ENCODE measurements at places on chromosomes 1 and 21.

- DNase-seq, result no peak
Observed at GRCh38 chr1:218123968-218124367, 161.1 kb upstream of the RRP15 start.

DNA sequence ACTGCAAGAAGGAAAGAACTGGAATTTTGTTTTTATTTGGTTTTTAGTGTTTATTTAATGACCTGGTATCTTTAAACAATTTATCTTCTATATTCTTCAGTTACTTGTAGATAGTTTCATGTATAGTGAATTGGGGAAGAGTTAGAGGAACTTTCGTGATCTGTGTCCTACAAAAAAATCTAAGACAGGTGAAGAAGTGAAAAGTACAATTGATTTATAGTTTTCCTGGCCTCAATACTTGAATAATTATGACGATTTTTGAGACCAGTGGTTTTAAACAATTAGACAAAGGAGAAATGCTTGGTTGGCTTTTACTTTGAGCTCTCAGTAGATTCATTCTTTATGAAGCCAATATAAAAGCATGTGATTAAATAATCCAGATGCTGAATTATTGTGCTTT lies 7.5 kb downstream of the MIER1 start:
- no peak for DNase-seq

DNA sequence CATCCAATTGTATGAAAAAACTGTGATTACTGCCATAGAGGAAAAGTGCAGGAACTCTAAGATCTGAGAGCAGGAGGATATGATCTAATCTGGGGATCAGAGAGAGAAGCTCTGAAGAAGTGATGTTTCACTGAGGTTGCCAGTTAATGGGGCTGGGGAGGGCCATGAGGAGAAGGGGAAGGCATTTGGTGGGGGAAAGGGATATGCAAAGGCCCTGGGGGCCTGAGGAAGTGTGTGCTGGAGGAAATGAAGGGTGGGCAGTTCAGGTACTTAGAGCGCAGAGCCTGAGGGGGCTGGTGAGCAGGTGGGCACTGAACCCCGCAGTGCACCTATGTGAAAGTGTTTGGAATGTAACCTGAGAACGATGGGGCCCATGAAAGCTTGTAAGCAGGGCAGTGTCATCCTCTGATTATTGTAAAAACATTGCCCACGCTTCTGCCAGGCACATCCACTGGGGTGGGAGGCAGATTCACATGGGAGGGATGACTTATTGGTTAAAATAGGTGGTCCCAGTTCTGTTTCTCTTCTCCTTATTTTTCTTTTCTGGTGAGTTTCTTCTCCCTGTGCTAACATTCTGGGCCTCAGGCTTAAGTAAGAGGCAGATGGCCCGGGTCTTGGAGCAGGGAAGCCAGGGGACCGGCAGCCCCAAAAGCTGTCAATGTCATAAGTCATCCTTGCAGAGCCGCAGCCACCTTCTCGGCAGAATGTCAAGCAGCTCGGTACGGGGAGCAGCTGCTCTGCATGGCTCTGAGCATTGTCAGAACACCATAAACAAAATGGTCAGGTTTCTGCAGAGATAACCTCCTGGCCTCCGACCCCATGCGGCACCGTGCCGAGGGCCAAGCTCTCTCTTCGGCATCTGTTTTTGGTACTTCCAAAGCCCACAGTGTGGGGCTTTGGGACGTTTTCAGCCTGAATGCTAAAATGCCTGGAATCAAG lies 492.0 kb upstream of the VAMP3 start:
- no peak for DNase-seq

DNA sequence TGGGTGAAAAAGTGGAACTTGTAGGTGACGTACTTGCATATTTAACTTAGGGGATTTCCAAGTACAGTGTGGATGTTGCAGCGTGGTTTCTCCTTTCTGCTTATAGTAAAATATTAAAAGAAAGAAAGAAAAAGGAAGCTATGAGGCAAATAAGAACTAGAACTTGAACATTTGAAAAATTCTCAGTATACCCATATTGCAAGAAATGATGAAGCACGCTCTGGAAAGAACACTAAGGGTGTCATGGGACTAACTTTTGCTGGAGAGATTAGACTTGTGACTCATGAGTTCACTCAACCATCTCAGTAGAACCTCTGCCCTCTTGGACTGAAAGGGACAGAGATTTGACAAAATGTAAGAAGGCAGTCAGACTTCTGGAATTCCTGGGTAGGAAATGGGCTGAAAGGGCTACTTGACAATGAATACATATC lies 704.5 kb upstream of the ADGRL4 start:
- no peak for DNase-seq

- no peak for DNase-seq
Observed at GRCh38 chr1:47725511-47725991, 271.6 kb downstream of the TRABD2B start.

DNA sequence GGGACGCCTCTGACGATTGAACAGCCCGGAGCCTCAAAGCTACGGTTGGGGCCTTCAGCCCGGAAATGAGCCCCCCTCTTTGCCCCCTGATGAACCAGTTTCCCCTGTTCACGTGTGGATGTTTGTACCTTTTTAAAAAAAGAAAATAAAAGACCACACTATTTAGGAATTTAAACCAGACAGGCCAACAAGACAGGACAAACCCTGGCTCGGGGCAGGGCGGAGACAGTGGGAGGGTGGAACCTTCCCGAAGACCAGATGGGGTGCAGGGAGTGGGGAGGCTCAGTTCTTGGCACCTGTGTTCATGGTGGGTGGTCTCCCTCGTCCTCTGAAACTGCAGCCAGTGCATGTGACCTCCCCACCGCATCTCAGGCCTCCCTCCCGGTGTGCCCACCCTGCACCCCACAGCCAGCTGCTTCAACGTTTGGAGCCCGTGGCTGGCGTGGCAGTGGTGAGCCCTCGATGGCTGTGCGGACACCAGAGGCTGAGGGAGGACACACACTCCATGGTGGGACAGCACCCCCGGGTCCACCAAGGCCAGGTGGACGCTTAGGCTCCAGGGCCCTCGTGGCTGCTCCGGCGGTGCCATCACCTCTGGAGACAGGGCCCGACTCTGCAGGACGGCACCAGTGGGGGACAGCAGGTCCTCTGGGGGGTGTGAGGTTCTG lies 45.6 kb downstream of the COL18A1 start:
- DNase-seq, result no peak

- no peak for DNase-seq
Observed at GRCh38 chr1:119329541-119330461, 38.8 kb upstream of the HAO2 start.

DNA sequence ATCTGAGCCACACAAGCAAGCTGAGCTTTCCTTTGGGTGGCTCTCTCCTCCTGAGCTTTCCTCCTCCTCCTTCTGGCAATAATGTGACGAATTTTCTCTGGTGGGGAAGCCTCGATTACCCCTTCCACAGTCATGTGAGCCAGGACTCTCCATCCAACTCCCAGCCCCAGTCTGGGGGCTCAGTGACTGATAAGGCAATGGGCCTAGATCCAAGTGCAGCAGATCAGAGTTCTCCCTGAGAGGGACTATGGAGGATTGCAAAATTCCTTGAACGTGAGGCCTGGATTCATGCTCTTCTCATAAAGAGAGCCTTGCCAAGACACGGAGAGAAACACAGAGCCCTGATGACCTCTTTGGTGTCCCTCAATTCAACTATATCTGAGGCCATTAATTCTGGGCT lies 31.3 kb upstream of the TRIM67 start:
- DNase-seq, result no peak

GRCh38 chr1:26315874-26316850 lies 1.6 kb upstream of the CD52 start:
- no peak for DNase-seq

- DNase-seq, result no peak
Observed at GRCh38 chr1:63651161-63651701, 58.0 kb downstream of the PGM1 start.

DNA sequence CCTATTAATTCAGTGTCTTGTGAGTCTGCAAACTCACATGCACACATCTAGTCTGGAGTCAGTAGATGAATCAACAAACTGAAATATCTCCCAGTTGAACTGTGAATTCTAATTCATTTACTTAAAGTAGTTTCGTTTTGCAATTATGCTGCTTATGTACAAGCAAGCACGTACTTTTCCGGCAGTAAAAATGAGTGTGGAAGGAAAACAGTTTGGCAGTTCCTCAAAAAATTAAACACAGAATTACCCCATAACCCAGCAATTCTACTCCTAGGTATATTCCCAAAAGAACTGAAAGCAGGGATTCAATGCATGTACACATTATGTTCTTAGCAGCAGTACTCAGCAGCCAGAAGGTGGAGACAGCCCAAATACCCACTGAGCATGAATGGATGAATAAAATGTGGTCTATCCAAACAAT lies 49.3 kb downstream of the GNB1 start:
- no peak for DNase-seq

- DNase-seq, result no peak
Observed at GRCh38 chr1:110927484-110928075, 36.1 kb downstream of the LRIF1 start.

DNA sequence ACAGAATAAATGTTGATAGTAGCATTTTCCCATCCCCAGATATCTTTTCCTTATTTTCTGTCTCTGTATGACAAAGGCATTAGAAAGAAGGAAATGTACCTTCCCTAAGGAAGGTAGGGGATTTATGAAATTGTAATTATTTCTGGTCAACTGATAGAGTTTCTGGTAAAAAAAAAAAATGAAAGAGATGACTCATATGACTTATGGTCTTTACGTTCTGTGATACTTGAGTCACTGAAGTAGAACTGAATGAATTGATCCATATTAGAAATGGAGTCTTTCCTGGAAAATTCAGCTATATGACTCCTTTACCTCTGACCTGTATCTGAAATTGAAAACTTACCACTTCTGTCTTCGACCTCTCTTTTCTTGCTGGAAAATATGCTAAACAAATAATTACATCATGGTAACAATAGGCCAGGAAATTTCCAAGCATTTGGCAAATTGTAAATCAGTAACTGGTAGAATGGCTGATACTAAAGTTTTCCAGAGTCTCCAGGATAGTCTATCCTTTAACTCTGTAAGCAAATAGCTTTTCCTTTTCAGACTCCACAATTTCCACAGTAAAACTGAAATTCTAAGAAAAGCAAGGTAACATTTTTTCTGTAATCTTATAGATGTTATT lies 364.3 kb upstream of the PTBP2 start:
- no peak for DNase-seq

DNA sequence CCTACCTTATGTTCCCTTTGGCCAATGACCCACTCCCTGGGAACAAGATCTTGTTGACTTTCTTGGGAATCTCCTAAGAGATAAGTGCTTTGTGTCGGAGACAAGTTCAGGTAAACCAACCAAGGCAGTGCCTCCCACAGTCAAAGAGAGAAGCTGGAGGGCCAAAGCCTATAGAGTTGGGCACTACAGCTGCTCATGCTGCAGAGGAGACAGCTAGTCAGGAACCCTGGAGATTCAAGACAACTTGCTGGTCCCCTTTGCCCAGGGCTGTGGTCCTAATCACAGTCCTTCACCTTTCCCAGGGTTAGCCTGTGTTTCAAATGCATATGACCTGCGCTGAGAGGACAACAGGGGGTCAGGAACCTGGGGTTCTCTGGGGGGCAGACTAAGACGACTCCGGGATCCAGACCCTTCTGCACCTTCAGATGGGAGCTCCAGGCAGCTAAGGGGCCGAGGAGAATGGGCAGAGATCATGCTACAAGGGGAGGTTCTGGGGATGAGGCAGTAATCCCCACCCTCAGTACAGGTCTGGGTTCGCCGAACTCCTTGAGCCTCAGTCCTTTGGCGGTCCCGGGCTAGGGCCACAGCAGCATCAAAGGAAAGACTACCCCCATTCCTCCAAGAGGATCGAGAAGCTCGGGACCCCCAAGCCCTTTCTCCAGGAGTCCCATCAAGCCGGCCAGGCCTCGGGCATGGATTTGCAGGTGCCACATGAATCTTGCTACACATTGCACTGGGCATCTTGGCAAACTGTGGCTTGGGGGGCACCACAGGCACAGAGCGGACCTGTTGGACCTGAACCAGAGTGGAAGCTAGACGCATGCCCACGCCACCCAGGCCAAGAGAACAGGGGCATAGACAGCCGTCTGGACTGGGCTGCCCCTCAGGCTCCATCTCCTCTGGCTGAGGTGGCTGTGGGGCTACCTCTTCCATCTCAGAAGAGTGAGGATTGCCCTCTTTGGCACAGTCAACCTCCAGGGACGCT lies 2.0 kb upstream of the USF1 start:
- no peak for DNase-seq

DNA sequence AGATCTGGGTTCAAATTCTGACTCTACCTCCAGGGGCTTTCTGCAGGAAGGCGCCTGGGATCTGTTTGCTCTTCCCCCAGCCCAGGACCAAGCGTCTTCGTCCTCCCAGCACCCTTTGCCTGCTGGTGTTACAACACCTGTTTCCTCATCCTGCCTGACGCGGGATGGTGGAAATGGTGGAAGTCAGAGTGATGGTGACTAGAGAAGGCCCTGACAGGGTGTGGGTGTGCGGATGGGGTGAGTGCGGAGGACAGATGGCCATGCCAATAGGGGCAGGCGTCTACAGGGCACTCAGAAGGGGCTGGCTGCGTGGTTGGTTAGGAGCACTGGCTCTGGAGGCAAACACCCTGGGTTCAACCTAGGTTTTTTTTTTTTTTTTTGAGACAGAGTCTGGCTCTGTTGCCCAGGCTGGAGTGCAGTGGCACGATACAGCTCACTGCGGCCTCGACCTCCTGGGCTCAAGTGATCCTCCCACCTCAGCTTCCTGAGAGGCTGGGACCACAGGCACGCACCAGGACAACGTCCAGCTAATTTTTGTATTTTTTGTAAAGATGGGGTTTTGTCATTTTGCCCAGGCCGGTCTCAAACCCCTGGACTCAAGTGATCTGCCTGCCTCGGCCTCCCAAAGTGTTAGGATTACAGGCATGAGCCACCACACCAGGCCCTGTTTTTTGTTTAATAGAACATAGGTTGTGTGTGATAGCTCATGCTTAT lies 1.5 kb downstream of the THEMIS2 start:
- DNase-seq, result no peak

GRCh38 chr1:51740652-51741051 lies 123.8 kb downstream of the OSBPL9 start:
- DNase-seq, result no peak

GRCh38 chr1:12634696-12635202 lies 9.1 kb upstream of the AADACL4 start:
- DNase-seq, result no peak

GRCh38 chr1:150235294-150235851 lies 539 bp downstream of the ANP32E start:
- DNase-seq, result peak; percentile 52

- no peak for DNase-seq
Observed at GRCh38 chr1:116717318-116717717, 36.9 kb upstream of the CD2 start.

GRCh38 chr1:238063454-238063853 lies 172.7 kb upstream of the ZP4 start:
- no peak for DNase-seq

DNA sequence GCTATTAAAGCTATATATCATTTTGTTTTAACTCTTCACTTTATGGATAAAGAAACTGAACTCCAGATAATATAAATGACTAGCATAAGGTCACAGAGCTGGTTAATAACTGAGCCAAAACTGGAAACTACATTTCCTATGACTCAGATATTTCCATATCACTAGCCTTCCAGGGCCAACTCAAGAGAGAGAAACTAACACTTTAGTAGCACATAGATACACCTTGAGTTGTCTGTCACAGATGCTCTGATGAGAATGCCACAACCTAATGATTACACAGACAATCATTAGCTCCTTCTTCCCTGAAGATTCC lies 40.7 kb downstream of the NME7 start:
- no peak for DNase-seq
